Effector memory CD8-positive, alpha-beta T cell (primary cell): ENCODE measurements at places on chromosomes 12 and 14.

- DNase-seq = no peak
Measured at GRCh38 chr12:82682326-82682725, 4.4 kb upstream of the TMTC2 start.

GRCh38 chr12:90621927-90622326 is 333.0 kb downstream of the CCER1 start:
- no peak for DNase-seq

- no peak for DNase-seq
Measured at GRCh38 chr12:62686938-62687337, 220.3 kb downstream of the MON2 start.

DNA sequence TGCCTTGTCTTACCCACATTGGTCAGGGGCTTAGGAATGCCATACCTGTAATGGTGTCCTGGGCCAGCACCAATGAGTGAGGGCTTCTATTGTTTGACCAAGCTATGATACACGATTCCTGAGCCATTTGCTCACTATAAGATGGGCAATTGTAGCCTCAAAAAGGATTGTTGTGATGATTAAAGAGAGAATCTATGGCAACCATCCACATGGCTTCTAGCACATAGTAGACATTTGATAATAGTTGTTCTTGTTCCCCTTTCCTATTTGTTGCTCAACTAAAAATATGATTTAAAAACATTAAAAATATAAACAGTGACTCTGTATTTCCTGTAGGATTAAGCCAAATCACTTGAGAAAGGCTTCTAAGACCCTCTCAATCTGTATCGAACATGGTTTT is 366.1 kb downstream of the PCNX1 start:
- DNase-seq = no peak

DNA sequence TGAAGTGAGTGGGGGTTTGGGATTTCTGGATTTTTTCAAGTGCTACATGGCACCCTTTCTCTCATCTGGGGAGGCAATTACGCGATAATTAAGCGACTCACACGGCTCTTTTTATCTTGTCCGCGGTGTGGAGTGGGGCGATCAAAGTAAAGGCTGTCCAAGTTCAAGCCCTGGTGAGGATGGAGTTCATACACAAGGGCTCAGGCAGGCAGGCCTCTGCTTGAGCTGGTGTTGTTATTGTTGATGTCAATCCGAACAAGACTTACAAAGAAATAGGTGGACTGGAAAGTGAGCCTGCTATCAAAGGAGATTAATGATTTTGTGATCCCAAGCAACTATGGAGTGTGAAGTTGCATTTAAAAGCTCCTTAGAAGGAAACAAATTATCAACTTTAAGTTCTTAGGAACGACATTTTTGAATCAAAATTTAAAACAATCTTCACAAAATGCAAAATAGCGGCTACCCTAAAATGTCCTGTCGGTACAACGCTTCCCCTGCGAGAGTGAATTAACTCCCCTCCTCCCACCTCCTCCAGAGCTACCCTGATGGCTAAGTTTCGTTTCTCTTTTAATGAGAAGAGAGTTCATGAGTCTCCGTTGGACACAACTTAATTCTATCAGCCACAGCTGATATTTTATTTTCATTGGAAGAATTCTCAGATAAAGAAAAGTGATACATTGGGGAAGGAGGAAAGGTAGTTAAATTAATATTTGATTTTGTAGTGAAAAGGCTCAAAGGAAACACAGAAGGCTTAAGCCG is 5.9 kb downstream of the FOXA1 start:
- DNase-seq = no peak

DNA sequence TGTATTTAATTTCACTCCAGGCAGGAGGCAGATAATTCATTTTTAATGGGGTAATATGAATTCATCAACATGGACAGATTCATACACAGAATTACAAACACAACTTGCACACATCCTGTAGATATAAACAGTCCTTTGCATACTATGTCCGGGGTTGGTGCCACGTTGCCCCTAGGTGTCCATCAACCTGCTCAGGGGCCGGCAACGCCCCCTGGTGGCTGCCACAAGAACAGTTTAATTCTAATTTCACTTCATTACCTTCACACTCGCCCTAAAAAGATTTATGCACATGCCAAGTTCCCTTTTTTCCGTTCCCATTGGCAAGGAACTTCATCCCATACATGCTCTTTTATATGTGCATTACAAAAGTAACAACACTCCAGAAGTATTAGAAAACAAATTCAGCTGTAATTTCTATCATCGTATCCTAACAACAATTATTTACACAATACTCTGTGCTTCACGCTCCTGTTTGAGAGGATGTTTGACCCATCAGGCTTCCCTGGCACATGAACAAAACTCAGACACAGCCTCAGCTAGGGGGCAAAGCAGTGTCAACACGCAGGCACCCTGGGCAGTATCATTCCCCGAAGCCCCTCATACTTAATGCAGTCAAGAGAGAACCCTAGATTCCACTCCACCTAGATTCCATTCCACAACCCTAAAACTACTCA is 15.5 kb downstream of the MANSC1 start:
- peak; percentile 58 for DNase-seq

DNA sequence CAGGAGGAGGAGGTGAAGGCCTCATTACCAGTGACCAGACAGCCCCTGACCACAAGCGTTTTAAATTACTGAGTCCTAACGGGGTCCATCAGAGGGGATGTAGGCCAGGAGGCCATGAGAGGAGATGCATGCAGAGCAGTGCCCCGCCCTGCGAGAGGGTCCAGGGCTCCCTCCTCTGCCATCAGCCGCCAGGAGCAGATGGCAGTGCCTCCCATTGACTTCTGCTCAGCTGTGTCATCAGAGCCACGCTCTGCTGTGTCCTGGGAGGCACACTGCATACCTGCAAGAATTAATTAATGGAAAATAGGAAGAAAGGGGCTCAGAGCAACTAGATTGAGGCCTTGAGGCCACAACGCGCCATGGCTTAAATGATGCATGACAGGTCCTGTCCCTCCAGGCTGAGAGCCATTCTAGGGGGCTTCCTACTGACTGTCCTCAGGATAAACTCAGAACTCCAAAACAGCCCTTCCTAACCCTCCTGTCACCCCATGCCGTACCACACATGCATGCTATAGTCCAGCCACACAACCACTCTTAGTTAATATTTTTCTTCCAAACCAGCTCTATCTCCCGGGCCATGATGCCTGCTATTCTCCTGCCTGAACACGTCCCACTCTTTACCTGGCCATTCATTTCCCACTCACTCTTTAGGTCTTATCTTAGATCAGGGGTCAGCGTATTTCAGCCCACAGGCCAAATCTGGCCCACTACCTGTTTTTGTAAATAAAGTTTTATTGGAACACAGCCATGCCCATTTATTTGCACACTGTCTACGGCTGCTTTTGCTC is 235.8 kb downstream of the KSR2 start:
- no peak for DNase-seq
